Sciatic nerve (tissue), 2 donors: ENCODE measurements at places on chromosomes 1 and 21. TPM values are rescaled to one million over a fixed set of nuclear protein-coding genes. Genes with fewer than 3 reads are reported as not detected.
A peak's percentile ranks its signal among the peaks of the same experiment; 100 is the strongest.

DNA sequence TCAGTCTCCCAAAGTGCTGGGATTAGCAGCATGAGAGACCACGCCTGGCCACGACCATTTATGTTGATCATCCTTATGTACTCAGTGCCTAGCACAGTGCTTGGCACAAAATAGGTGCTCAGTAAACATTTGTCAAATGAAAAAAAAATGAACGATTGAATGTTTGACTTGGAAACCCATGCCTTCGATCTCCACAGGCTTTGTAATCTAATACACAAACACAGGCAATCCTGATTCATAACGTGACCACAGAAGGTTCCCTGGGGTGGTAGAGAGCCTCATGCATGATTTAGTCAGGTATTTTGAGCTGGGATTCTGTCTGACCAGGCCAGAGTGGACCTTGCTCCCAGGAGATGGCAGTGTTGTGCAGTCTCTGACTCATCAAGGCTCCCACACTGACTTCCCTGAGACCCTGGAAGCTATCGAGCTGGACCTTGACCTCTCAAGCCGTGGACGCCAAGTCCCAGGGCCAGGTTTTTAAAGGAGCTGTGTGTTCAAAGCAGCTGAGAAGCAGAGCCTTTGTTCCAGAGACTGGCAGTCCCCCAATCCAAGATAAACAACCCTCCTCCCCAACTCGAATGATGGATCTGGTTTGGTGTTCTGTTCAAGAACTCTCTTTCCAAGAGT lies 81.1 kb downstream of the PGM1 start:
- peak; percentile 86 for DNase-seq

- no peak for DNase-seq
Measured at GRCh38 chr1:107138166-107138565, 2.7 kb upstream of the NTNG1 start.

GRCh38 chr1:65163201-65163805 lies 15.3 kb downstream of the AK4 start:
- no peak for DNase-seq

- peak; percentile 67 for DNase-seq
Measured at GRCh38 chr1:54153535-54154439, 987 bp upstream of the CDCP2 start.

DNA sequence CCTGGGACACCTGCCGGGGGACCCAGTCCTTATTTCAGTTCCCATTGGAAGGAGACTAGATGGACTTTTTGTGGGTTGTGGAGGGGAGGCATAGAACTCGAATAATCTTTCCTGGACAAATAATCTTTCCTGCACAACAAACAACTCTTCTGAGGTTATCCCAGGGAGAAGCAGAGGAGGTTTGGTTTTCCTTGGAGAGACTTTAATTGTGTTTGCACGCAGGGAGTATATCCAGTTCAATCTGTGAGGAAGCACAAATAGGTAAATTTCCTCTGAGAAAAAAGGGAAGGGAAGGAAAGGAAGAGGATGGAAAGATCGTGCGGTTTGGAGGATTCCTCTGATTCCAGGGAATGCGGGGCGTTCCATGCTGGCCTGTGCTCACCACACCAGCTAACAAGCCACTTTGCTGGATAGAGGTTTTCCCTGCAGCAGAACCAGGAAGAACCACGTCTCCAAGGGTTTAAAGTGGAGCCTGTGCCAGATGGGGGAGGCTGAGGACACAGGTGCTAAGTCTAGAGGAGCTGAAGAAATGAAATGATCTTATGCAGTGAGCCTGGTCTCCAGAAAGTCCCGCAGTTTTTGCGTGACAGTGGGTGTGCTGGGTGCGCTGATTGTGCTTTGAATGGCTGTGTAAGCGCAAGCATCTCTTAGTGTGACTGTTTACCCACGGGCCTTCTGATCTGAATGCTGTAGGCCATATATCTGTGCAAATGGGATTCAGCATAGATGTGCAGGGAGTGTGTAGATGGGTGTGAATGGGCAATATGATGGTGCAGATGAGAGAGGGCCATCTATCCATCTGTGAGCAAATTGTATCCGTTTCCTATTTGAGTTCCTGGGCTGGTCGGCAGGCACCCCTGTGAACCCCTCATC lies 7.6 kb downstream of the PAX7 start:
- no peak for DNase-seq

GRCh38 chr1:216045400-216045799 lies 377.8 kb downstream of the USH2A start:
- DNase-seq, result no peak

DNA sequence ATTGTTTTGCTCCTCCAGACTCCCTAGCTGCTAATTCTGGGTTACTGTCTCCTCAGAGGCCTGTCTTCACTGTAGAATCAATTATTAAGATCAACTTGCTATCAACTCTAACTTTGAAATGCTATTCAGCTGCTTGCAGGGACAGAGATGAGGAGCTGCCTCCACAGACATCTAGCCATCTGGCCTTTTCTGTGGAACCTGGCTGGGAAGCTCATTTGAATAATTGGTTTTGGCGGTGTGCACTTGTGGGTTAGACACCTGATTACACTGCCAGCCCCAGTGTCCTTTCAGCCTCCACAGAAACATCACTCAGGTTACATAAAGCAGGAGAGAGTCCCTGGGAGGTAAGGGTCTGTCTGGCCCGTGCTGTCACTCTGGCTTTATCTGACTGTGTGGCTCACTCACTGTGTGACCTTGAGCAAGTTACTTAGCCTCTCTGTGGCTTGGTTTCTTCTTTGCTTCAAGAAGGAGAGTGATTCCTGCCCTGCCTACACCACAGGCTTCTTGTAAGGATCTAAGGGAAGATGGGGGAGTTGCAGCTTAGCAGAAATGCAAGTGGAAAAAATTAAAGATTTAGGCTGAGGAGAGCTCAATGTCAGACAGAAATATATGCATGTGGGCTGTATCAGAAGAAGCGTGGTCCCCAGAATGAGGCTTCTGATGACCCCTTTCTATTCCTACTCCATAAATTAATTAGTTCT lies 131.6 kb downstream of the BEND5 start:
- no peak for DNase-seq

GRCh38 chr1:118254491-118255425 lies 69.7 kb upstream of the SPAG17 start:
- no peak for DNase-seq

DNA sequence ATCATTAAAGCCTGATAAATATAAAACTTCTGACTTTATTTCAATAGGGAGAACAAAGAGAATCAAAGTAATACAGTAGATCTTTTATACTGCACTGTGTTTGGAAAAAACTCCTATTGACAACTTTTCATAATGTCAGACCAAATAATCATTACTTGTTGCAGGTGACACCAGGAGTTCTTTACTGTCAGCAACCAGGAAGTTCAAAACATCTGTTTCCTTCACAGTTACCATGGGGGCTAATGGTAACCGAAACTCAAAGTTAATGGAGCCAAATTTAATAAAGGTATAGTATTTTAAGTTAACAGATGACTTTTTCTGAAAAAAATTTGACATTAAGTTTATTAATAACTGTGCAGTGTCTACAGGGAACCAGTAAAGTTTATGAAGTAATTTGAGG lies 10.6 kb downstream of the EFCAB7 start:
- DNase-seq, result no peak

- DNase-seq, result no peak
Measured at GRCh38 chr1:185520188-185520920, 203.3 kb upstream of the IVNS1ABP start.

GRCh38 chr1:6923955-6924881 lies 139.0 kb downstream of the CAMTA1 start:
- DNase-seq, result peak; percentile 42

DNA sequence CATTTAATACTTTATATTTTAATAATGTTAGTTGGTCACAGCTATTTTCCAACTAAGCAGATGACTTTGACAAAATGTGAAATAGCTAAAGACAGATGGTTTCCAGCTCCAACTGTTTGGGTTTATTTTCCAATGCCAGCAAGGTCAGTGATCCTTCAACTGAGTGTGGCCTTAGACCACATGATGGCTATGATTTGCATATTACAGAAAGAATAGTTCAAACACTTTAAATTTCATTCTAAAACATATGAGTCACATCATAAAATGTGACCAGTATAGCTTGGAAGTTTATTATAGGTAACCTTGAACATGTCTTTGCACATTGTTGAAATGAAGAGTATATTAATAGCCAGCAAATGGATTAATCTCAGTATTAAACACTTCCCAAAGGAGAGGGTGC lies 454.0 kb upstream of the C1orf87 start:
- no peak for DNase-seq

DNA sequence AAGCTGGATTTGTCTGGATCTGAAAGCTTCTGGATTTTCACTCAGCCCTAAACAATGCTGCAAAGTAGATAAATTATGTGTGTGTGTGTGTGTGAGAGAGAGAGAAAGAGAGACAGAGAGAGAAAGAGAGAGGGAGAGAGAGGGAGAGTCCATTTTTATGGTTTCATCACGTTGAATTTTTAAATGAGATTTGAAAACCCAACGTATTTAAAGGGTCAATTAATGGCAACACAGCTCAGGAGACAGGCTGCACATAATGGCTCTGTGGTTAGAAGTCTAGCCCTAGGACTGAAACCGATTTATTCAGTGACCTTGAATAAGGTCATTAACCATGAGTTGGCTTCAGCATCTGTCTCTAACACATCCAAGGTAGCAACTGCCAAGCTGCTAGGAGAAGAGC lies 35.3 kb upstream of the FMN2 start:
- no peak for DNase-seq

DNA sequence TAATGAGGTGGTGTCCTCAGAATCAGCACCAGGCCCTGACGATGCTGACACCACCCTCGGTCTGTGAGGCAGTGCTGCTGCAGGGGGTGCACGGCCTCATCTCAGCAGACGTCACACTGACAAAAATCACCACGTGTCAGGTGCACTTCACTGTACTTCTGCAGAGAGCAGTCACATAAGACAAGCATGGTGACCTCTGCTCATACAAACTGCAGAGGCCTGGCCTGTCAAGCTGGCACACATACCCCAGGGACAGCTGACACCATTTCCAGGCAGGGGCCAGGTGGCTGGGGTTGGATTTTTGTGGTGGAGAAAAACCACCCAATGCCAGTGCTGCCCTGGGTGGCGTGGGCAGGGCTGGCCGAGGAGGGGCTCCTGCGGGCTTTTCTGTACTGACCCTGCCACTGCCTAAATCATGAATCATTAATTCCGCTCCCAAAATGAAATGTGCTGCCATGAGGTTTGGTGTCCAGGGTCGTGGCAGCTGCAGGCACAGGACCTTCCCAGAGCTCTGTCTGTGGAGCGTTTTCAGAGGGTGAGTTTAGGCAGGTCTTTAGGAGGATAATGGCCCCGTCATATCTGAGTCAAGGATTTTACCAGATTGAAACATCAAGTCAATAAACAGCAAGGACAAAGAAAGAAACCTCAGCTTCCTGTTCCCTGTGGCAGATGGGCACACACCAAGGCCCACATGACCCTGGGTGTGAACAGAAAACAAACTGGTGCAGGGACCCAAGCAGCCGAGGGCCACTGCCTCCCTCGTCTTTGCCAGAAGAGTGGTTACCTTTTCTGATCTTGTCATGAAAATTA lies 33.4 kb upstream of the GPR153 start:
- no peak for DNase-seq

DNA sequence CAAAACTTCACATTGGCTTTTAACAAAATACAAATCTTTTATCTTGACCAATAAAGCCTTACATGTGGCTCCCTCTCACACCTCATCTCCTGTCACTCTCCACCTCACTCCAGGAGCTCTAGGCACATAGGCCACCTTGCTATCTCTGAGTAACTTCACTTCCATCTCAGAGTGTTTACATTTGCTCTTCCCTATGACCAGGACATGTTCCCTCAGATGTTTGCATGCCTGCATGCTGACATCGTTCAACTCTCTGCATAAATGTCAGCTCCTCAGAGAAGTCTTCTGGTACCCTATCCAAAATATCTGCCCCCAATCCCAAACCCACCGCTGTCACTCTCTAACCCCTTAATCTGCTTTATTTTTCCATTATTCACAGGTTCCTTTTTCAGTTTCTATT lies 110.9 kb downstream of the TOMM20 start:
- peak; percentile 9 for DNase-seq

GRCh38 chr1:106717591-106717990 lies 338.9 kb upstream of the PRMT6 start:
- DNase-seq, result no peak

GRCh38 chr1:234125283-234125682 lies 220.8 kb downstream of the SLC35F3 start:
- no peak for DNase-seq

DNA sequence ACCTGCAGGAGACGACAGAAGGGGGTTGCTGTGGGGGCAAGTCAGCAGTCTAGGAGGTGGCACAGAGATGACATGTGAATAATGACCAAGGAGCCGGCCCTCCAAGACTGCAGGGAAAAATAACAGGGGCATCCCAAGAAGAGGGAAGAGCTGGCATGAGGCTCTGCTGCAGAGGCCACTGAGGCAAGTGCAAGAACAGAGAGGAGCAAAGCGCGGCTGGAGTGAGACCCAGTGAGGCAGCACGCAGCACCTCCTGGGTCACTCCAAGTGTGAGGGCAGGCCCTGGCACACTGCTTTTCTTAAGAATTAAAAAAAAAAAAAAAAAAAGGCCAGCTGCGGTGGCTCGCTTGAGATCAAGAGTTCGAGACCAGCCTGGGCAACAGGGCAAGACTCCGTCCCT lies 80.1 kb downstream of the SLC66A1 start:
- no peak for DNase-seq

- no peak for DNase-seq
Measured at GRCh38 chr1:11541956-11542355, 63.0 kb downstream of the DISP3 start.

DNA sequence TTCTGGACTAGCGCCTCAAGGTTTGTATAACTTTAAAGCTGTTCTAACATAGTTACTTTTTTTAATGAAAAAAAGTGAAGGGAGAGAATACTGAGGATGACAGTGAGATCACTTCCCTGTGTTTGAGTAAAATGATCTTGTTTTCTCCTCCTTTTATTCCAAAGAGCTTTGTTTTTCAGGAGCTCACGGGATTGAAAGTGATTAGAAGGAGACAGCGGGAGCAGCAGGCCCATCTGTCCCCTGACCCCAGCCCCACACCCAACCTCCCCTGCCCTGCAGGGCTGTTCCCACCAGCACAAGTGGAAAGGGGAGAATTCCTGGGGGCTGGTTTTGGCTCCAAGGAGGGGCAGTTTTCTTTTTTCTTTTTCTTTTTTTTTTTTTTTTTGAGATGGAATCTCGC lies 2.1 kb upstream of the DNMT3L start:
- DNase-seq, result no peak

Gene SLC1A7
- total RNA-seq, result 0.89 TPM

Gene CXADR
- 3.0 TPM for total RNA-seq

Gene ERICH3
- 0.45 TPM for total RNA-seq

Gene DNAI4
- 70.9 TPM for total RNA-seq

Gene CD1B
- not detected for total RNA-seq

Gene PLPP3
- 198 TPM for total RNA-seq

Gene IL22RA1
- total RNA-seq, result not detected

Gene PALMD
- total RNA-seq, result 119 TPM

Gene ANGPTL3
- not detected for total RNA-seq
